ENCODE measurements at places on chromosomes 16 and 17.

DNA sequence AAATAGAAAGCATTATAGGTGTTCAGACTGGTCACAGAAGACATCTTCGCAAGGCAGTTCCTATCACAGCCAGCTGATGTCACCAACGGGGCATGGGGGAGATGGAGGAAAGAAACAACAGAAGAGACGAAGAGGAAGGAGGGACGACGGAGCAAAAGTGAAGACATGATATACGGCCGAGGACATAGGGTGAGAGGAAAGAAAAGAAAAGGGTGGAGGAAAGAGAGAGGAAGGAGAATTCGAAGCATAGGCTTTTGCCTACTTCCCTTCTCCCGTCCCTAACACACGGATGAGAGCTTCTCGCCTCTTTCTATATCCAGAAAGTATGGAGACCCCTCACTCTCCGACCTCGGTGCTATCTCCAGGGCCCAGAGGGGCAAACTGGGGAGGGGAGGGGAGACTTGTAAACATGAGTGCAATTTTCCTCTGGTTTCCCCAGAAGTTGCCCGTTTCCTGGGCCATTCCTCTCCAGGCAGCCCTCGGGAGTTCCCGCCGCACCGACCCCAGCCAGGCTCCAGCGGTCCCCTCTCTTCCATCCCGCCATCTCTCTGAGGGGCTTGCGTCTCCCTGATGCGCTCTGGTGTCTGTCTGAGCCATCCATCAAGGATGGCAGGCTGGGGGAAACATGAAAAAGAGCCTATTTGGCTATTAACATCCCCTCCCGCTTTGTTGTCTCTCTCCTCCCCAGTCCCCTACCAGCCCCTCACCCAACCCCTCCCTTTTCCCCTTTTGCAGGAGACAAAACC, 26.0 kb downstream of the COPZ2 start:
- DNase-seq: peak; percentile 64

DNA sequence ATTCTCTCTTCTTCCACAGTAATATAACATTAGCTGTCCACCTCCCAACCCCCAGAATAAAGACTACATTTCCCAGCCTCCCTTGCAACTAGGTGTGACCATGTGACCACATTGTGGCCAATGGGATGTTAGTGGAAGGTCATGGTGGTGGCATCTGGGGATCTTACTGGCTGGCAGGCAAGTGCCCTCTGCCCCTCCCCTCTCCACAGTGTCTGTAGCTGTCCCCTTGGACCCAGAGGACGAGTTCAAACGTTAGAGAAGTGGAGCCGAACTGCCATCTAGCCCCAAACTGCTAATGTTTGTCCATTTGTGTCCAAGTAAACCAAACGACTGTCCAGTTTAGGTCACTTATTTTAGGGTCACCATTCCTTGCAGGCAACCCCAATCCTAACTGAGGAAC, 26.6 kb upstream of the KCNG4 start:
- DNase-seq: peak; percentile 73

DNA sequence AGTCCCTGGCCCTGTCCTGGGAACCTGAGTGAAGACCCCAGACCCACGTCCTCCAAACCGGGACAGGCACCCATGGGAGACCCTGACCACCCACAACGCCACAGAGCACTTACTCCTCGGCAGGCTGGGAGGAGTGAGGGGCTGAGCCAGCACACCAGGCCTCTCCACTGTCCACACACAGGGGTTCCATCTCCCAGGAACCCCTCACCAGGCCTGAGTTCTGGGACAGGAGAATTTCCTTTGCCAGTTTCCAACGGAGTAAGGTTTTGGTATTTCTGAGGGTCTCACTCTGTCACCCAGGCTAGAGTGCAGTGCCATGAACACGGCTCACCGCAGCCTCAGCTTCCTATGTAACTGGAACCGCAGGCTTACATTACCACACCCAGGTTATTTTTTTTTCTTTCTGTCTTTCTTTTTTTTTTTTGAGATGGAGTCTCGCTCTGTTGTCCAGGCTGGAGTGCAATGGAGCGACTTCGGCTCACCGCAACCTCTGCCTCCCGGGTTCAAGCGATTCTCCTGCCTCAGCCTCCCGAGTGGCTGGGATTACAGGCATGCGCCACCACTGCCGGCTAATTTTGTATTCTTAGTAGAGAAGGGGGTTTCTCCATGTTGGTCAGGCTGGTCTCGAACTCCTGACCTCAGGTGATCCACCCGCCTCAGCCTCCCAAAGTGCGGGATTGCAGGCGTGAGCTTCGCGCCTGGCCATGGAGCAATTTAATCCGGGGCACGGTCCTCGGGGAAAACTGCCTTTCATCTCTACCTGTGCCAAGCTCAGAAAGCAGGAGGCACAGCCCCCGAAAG, 1.6 kb downstream of the PGAP6 start:
- DNase-seq: no peak

DNA sequence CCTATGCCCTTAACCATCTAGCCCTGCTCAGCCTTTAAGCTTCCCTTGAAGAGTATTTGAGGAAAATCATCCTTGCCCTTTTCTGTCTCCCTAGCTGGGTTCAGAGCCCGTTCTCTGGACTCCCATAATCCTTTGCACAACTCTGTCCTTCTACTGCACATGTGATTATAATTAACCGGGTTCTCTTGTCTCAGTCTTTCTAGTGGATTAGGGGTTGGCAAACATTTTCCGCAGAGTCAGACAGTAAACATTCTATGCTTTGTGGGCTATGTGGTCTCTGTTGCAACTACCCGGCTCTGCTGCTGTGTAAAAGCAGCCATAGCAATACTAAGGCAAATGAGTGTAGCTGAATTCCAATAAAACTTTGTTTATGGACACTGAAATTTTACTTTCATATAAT, 80.0 kb downstream of the CDRT15 start:
- DNase-seq: peak; percentile 20

DNA sequence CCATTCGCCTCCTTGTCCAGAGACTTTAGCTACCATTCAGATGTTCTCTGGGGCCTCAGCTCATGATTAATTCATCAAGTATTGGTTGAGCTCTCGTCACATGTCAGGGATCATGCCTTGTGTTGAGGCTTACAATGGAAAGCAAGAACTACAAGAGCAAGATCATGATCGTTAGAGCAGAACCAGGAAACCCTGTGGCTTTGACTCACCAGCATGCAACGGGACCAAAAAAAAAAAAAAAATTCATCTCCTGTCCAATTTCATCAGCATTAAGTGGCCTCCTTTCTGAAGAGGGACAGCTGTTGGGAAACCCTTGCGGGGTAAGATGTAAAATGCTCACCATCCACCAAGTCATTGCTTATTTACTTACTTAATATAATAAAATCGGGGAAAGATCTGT, 12.1 kb upstream of the USP10 start:
- DNase-seq: peak; percentile 90

DNA sequence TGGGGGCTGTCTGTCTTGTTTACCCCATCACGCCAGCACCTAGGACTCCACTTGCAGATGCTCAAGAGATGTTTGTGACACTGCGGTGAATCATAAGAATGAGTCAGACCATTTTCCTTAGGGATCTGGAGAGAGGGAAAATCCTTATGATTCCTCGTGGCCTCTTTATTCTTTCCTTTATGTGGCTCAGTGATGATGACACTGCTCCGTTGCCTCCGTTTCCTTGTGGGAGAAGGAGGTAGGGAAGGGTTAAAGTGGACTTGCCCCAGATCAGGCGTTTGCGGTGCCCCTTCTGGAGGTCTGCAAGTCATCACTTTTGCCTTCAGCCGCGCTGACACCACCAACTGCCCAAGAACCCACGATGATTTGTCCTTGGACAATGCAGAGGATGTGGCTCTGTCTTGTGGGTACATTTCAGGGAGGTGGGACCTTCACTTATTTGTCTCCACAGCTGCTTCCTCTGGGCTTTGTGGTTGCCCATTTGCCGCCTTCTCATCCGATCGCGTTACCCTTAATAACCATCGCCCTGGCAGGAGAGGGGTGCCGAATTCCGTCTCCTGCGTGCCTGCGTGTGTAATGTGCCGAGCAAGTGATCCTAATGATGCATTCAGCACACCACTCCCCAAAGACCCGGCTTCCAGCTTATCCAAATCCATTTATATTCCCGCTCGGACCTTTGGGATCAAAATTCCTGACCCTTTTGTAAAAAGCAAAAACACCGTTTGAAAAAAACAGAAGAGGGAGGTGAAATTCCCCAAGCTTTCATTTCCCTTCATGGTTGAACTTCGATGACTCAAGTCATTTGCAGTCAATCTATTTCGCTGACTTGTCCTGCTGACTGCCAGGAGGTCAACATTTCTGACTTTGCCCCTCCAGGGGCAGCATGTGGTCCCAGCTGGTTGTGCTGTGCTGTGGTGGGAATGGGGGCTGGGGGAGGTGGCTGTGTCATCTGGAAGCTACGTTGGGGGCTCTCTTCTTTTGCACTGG, 87.2 kb upstream of the IRX3 start:
- peak; percentile 93 for DNase-seq

DNA sequence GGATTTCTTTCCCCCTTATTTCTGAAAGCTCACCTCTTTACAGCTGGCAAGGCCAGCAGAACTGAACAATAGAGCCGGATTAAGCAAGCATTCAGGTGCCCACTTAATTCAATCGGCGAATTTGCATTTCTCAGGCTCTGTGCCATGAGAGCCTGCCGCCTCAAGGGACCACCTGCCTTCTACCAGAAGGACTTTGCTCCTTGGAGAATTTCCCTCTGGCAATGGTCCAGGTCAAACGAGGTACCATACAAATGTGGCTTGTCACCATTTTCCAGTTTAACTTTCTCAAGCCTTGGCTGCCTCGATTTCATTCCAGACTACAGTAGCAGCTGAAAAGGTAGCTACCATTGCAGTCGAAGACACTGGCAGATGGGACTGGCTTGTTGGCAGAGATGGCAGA, 534.0 kb downstream of the MAF start:
- no peak for DNase-seq

DNA sequence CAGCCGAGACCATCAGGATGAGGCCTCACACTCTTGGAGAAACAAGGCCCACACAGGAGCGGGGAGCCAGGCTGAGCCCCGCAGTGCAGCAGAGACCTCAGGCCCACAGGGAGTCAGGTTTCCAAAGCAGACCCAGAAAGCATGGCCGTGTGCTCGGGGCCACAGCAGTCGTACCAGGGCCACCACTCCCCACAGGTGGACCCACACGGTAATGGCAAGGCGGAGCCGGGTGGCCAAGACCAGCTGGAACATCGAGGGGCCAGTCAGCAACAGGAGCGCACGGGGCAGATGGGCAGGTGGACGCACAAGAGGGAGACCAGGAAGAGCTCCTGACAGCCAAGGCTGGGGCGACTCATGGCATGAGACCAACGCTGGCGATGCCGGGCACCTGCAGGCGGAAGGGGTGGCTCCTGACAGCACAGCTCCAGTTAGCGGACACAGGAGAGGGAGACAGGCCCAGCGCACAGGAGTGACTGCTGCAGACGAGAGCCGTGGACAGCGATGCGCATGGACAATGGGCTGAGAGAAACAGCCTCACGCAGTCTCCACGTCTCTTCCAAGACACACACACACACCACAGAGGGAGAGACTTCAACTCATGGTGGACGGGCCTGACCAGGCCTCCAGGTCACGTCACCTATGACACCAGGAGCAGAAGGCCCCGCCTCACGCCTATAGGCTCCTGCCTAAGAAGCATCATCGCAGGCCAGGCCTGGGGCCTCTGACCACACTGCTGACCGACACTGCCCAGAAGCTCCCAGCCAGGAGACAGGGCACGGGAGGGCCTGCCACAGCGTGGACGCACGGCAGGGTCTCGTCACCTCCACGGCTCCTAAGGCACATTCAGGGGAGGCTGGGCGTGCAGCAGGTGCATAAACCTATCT, 58.6 kb downstream of the ZNF778 start:
- DNase-seq: no peak

DNA sequence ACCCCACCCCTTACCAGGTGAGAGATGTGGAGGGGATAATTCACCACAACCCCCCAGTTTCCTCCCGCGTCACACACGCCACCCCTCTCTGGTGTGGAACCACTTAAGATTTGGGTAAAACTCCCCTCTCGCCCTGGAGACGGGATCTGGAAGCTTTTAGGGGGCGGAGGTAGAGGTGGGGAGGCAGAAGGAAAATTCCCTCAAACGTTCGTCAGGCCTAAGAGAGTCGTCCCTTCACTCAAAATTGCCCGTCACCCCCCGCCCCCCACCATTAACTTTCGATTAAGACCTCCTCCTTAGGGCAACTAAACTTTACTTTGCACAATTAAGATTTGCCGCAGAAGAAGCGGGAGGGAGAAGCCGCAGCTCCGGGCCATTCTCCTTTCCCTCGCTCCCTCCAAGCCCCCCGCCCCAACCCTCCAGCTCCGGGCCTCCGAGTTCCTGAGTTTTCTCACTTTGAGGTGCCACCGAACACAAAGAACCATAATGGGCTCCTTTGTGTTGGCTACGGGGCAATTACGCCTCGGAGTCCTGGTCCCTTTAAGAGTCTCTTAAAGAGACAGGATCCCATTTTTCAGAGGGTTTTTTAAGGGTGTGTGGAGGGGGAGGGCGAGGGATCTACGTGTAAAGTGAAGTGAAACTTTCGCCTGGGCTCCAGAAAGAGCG, 985 bp upstream of the FZD2 start:
- DNase-seq: peak; percentile 70

DNA sequence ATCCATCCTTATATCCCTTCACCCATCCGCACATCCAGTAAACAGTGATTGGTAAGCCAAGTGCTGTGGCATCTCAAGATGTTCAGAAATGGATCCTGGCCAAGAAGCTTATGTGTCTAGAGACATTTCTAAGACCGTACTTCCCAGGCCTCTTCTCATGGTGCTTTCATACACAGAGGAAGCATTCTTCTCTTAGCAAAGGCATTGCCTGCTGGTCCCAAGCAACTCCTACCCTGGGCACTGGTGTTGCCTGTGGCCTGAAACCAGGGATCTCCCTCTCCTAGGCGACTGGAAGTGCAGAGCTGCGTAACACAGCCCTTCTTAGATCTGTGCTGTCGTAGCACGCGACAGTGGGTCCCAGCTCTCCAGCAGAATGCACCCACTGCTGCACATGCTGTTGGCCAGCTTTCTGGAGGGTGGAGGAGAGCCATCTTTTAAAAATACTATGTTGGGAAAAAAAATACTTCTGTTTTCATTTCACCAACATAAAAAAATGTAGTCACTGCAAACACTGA, 182.9 kb downstream of the CCDC182 start:
- no peak for DNase-seq

DNA sequence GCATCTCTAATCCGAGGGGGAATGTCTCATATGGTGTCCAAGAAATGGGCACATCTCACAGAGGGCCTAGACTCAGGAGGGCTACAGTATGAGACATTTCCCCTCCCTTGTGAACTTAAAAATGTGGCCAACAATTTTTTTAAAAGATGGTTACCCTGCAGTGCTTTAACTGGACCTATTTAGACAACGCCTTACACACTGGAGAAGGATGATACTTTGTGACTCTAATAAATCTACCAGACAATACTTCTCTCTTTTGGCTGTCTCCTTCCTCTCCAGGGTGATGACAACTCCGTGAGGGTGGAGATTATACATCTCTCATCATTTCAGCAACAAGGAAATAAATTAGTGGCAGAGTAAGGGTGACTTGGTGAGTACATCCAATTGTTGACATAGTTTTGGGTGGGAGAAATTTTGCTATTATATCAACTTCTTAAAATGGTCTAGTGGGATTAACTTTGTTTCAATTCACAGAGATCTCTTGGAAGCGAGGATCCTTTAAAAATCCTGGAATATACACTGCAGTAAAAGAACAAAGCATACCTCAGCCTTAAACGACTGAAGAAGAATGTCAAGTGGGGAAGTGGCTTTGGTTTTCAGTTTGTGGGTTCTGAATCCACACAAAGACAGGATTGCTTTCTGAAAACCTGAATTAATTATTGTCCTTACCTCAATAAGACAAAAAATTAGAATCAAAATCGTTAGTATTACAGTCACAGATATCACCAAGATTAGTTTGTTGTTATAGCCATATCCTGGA, 89.8 kb downstream of the KPNA2 start:
- no peak for DNase-seq

- DNase-seq: no peak
Observed at GRCh38 chr17:1650731-1651558, 1.3 kb upstream of the RILP start.

Measured in M059J (cell line).